ENCODE measurements at places on chromosomes 2 and 18.

DNA sequence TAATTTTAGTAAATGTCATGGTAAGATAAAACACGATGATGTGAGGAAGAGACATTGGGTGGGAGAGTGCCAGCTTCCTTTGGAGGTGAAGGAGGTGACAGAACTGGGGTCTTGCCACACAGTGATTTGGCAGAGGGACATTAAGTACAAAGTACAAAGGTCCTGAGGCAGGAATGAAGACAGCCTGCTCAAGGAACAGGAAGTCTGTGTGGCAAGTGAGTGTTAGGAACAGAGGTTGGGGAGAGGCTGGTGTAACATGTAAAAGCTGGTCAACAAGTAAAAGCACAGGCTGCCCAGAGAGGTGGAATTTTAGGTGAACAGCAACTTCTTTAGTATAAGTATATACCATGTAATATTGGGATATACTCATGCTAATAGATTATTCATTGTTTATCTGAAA, 73.1 kb downstream of the INPP5D start:
- DNase-seq = no peak

DNA sequence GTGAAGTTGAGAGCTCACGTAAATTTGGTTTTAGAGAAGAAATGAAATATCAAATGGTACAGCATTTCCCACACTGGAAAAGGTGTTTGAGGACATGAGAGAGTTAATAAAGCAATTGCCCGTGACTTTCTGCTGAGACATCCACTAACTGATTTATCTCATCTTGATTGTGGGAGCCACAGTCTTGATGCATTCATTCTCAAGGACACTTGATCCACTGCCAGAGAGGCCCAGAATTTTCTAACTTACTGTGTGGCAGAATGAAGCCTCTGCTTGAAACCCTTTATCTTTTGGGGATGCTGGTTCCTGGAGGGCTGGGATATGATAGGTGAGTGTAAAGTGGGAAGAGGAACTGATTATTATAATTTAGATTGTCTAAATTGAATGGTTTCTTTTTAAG, at the start of gene CPO:
CPO (plus strand) TSS at position 179 of the 400 bp plus-strand sequence; CDS start at position 261, 82 bp downstream.
- no peak for DNase-seq

- no peak for DNase-seq
Measured at GRCh38 chr2:9397201-9397600, 26.1 kb downstream of the ITGB1BP1 start.

GRCh38 chr2:44364604-44365003, 2.9 kb downstream of the CAMKMT start:
- no peak for DNase-seq

GRCh38 chr2:241062389-241063092, 39.5 kb downstream of the MTERF4 start:
- DNase-seq = no peak

DNA sequence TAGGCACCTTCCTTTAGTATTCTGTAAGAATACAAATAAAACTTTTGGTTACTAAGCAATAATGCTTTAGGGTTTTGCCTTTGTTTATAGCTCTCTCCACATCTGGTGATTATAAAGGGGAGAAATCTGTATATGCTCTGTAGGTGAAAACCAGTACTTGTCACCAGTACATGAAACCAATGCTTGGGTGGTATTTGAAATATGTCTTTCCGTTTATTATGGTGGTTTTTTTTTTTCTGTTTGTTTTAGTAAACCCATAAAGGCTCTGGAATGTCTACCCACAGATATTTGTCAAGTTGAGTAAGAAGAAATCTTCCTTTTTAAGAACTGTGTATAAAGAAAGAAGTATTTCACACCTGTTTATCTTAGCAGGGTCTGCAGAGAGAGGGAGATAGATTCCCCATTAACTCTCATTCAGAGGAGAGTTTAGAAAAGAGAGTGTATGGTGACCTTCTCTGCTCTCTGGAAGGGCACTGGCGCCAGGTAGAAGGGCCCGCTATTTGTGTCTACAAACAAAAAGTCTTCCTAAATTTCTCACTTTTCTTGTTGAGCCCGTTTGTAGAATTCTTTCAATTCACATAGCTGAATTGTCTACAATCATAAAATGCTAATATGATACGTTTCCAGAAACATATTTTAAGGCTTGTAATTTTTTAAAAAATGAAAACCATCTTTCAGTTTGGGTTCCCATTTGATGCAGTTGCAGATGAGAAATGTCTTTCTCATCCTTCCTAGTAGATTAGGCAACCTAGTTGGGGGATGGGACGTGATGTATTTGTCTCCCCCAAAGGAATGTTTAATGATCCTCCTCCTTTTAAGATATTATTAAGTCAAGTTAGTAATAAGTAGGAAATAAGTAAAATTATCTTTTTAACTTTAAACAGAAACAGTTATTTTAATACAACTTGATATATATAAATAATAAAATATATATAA, 33.9 kb downstream of the MAP3K20 start:
- no peak for DNase-seq

DNA sequence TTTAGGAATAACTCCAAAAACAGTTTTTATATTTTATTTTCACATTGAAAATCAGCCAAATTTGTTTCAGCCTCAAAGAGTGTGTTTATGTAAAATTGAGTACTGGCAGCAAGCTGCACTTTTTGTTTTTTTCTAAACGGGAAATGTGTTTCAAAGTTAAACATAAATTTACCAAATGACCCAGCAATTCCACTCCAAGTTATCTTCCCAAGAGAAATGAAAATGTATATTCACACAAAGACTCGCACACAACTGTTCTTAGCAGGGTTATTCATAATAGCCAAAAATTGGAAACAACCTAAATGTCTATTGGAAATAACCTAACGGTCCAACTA, 9.3 kb downstream of the ALPK2 start:
- DNase-seq = no peak
